ENCODE measurements at places on chromosomes 3 and 15. TPM values are rescaled to one million over a fixed set of nuclear protein-coding genes. Genes with fewer than 3 reads are reported as not detected.

LINGO1 gene
- total RNA-seq = not detected

LMAN1L gene
- total RNA-seq = not detected

BUB1B gene
- total RNA-seq = 2.9 TPM

LRRC3B gene
- not detected for total RNA-seq

CCDC80 gene
- 606 TPM for total RNA-seq

GOLGA6L10 gene
- 0.35 TPM for total RNA-seq

AGBL1 gene
- total RNA-seq = not detected
